Activated CD8-positive, alpha-beta memory T cell treated with anti-CD3 and anti-CD28 coated beads for 1 hour (primary cell): ENCODE measurements at places on chromosomes 16 and 17.

DNA sequence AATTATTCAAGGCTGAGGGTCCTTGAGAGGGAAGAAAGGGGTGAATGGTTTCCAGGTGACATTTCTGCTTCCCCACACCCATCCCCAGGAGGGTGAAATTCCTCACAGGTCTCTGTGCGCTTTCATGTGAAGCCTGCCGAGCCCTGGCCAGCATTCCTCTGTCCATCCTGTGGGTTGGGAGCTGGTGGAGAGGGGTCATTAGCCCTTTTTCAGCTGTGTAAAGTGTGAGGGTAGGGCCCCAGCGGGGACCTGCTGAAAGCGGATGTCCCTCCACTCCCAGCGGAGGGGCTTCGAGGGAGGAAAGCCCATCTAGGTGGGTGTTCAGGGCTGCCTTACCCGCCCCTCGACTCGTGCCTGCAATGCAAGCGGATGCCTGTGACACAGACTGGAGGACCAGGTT is 53.3 kb upstream of the DLX4 start:
- no peak for DNase-seq

DNA sequence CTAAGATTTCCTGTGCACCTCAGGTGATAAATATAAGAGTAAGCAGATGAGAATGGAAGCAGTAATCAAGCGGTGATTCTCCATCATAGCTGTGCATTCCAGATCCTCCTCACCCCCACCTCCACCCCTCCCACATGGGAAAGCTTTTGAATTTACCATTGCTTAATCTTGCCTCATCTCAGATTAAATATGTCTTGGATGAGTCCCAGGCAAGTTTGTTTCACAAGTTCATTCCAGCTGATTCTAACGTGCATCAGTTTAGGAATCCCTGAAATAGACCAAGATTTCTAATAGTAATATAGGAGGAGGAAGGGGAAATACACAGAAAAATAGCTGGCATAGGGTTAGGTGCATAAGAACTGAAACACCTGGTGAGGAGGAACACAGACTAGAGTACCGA is 396.2 kb upstream of the KIF2B start:
- DNase-seq: no peak

GRCh38 chr17:71237903-71238538 is 882.8 kb upstream of the SOX9 start:
- no peak for DNase-seq

- DNase-seq: no peak
Measured at GRCh38 chr17:77178563-77178962, 37.8 kb downstream of the SEC14L1 start.

DNA sequence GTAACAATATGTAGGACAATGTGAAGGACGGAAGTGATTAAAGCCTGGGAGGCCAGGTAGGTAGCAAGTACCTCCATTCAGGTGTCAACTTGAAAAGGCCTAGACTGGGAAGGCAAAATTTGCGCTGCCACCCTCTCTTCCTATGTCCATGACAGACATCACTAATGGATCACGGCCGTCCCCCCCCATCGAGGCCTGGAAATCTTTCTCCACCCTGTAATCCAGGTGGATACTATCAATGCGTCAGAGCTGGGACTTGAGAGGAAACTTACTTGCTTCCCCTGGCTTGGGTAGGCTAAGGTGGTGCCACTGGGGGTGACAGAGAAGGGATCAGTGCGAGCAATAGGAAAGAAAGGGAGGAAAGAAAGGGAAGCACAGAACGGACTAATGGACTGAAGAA is 156.1 kb downstream of the SALL1 start:
- DNase-seq: no peak

GRCh38 chr17:51004249-51004648 is 116.4 kb downstream of the SPAG9 start:
- no peak for DNase-seq

DNA sequence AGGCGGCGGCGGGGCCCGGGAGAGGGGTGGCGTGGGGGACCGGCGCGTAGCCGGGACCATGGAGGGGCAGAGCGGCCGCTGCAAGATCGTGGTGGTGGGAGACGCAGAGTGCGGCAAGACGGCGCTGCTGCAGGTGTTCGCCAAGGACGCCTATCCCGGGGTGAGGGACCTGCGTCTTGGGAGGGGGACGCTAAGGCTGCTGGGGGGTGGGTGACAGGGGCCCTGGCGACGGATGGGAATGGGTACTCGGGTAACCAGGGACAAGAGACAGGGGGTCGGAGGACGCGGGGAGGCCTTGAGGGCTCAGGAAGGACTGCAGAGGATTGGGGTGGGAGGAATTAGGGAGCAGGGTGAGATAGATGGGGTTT is 243 bp downstream of the RND2 start:
- no peak for DNase-seq

- DNase-seq: no peak
Measured at GRCh38 chr17:37759014-37759637, 14.3 kb upstream of the HNF1B start.

GRCh38 chr17:17429222-17429621 is 47.6 kb upstream of the MED9 start:
- no peak for DNase-seq

- no peak for DNase-seq
Measured at GRCh38 chr17:78272181-78272913, 40.9 kb downstream of the TMEM235 start.

DNA sequence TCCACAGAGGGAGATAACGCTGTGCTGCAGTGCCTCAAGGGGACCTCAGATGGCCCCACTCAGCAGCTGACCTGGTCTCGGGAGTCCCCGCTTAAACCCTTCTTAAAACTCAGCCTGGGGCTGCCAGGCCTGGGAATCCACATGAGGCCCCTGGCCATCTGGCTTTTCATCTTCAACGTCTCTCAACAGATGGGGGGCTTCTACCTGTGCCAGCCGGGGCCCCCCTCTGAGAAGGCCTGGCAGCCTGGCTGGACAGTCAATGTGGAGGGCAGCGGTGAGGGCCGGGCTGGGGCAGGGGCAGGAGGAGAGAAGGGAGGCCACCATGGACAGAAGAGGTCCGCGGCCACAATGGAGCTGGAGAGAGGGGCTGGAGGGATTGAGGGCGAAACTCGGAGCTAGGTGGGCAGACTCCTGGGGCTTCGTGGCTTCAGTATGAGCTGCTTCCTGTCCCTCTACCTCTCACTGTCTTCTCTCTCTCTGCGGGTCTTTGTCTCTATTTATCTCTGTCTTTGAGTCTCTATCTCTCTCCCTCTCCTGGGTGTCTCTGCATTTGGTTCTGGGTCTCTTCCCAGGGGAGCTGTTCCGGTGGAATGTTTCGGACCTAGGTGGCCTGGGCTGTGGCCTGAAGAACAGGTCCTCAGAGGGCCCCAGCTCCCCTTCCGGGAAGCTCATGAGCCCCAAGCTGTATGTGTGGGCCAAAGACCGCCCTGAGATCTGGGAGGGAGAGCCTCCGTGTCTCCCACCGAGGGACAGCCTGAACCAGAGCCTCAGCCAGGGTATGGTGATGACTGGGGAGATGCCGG is 769 bp downstream of the CD19 start:
- no peak for DNase-seq

GRCh38 chr16:74973304-74973703 is 11.6 kb downstream of the WDR59 start:
- DNase-seq: no peak

DNA sequence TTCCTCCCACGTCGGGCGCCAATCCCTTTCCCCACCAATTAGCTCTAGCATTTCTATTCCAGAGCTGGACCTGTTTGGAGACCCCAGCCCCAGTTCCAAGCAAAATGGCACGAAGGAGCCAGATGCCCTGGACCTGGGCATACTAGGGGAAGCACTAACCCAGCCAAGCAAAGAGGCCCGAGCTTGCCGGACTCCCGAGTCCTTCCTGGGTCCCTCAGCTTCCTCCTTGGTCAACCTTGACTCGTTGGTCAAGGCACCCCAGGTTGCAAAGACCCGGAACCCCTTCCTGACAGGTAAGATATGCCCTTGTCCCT is 5.6 kb upstream of the SPATA20 start:
- no peak for DNase-seq

DNA sequence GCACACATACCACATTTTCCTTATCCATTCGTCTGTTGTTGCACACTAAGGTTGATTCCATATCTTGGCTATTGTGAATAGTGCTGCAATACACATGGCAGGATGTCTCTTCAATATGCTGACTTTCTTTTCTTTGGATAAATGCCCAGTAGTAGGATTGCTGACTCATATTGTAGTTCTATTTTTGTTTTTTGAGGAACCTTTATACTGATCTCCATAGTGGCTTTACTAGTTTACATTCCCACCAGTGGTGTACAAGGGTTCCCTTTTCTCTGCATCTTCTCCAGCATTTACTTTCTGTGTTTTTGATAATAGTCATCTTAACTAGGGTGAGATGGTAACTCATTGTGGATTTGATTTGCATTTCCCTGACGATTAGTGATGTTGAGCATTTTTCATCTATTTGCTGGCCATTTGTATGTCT is 118.1 kb downstream of the STXBP4 start:
- DNase-seq: no peak

DNA sequence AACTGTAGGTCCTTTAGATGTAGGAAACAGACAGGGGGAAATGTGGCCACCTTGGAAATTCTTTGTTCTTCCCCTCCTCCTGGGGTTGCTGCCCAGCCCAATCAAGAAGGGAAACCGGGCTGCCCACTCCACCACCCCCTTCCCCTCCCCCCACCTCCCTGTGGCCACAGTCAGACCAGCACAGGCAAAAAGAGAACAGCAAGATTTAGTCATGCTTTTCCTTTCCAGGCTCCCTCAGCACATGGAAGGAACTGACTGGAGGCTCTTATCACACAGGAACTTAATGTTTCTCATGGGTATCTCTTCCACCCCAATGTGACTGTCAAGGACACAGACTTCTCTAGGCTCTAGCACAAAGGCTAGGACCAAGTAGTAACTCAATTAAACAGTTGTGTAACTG is 3.0 kb upstream of the CCL1 start:
- DNase-seq: no peak

DNA sequence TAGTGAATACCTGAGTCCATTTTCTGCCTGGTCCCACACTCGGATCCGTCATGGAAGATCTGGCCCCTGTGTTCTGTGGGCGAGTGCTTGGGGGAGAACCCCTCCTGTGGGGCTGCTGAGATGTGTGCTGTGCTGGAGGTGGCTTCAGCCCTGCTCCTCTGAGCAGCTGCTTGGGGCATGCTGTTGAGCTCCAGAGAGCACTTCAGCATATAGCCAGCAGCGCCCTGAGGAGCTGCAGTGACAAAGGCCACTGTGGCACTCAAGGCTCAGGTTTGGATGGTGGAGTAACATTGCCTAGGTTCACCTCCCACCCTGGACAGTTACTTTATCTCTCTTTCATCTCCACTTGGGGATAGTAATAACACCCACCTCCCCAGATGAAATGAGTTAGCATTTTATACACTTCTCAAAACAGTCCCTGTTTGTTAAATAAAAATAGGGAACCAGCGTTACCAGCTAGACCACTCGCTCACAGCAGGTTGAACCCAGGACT is 75.3 kb downstream of the KSR1 start:
- no peak for DNase-seq

GRCh38 chr17:82324566-82325285 is 7.3 kb upstream of the CD7 start:
- DNase-seq: no peak

DNA sequence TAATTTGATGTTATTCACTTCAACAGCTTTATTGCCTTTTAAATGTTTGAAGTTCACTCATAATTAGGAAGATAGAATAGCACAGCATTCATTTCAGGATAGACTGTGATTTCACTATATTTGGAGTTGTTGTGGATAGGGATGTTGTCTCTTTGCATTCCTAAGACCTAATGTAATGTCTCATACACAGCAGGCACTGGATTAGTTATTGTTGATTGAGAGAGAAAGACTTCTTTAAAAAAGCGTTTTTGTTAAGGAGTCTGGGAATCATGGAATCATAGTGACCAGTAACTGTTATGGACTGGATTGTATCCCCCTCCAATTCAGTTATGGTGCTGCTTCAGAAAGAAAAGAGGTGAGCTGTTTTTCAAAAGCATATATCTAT is 122.0 kb downstream of the USP22 start:
- no peak for DNase-seq

- no peak for DNase-seq
Measured at GRCh38 chr17:49015179-49015923, 18.2 kb downstream of the IGF2BP1 start.

- DNase-seq: no peak
Measured at GRCh38 chr17:42429726-42430447, 6.8 kb upstream of the CAVIN1 start.

DNA sequence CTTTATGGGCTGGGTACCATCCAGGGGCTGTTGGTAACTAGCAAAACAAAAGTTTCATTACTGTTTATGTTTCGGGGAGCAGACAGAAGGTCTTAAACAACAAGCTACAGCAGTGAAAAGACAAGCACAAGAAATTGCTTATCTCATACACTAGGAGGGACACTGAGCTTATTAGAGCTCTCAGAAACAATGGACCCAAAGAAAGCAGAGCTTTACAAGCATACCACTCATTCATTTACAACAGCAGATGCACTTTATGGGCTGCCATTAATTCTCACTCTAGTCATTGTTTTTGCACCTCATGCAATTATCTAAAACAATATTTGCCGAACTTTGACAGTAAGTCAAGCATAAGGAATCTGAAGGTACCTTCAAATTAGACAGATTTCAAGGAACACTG is 10.0 kb downstream of the KRT16 start:
- DNase-seq: no peak

GRCh38 chr17:17365476-17366110 is 62.4 kb downstream of the NT5M start:
- DNase-seq: no peak

- no peak for DNase-seq
Measured at GRCh38 chr16:20803561-20804214, 2.6 kb downstream of the ERI2 start.

DNA sequence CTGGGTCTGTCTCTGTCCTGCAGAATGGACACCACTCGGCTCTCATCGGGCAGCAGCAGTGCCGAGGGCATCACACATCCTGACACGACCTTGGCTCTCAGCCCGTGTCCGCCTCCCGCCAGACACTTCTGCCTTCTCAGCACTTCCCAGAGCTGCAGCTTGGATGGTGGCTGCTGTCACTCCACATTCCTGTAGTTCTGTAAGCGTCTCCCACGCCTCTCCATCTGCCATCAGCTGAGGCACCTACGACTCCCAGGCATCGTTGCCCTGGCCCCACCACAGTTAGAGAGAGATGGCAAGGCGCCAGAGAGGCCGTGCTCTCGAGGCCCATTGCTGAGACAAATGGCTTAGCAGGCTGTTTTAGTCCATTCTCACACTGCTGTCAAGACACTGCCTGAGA is 195.9 kb upstream of the CHMP6 start:
- DNase-seq: no peak

DNA sequence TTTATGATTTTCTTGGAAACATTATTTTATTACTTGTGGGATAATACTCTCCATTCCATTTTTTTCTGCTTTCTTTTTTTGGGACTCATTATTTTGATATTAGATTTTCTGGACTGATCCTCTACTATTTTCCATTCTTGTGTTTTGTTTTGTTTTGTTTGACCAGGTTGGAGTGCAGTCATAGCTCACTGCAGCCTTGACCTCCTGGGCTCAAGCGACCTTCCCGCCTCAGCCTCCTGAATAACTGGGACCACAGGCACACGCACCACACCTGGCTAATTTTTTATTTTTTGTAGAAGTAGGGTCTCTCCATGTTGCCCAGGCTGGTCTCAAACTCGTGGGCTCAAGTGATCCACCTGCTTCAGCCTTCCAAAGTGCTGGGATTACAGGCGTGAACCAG is 44.1 kb downstream of the RBBP6 start:
- no peak for DNase-seq
